Vagina (tissue), 2 donors: ENCODE measurements at places on chromosomes 1 and 21. TPM values are rescaled to one million over a fixed set of nuclear protein-coding genes. Genes with fewer than 3 reads are reported as not detected.

GRCh38 chr1:89200663-89201062 lies 1.9 kb upstream of the GBP4 start:
- no peak for DNase-seq
- H3K36me3 ChIP-seq, result no peaks in the 10 kb centered on the region
- H3K27me3 ChIP-seq, result no peaks in the 10 kb centered on the region
- no peak overlapping the region for H3K4me3 ChIP-seq
- H3K4me1 ChIP-seq, result peaks cover 15% of the 10 kb centered on the region
- no peak overlapping the region for H3K27ac ChIP-seq

- peaks cover 5% of the 10 kb centered on the region for H3K27me3 ChIP-seq
- H3K4me3 ChIP-seq, result peak overlapping the region; percentile 29
- peaks cover 46% of the 10 kb centered on the region for H3K4me1 ChIP-seq
Observed at GRCh38 chr1:21668951-21669257, 253 bp downstream of the RAP1GAP start.

DNA sequence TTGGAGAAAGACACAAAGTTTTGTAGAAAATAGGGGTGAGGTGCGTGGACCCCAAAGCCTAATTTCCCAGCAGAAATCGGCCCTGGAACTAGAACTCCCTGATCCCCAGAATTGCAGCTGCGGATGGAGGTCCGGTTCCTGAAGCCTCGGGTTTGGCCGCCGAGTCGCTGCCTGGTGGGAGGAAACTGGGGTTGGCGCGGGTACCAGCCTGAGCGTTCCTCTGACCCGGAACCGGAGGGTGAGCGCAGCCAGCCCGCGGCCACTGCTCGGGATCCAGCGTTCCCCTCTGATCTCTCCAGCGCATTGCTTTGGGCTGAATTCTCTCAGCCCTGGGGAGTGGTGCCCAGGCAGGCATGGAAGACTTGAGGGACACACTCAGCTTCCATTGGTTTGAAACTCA lies 1.6 kb downstream of the ST6GALNAC5 start:
- H3K4me3 ChIP-seq, result peak overlapping the region; percentile 54
- no peaks in the 10 kb centered on the region for H3K27me3 ChIP-seq
- peak overlapping the region; percentile 73 for H3K27ac ChIP-seq
- H3K36me3 ChIP-seq, result no peaks in the 10 kb centered on the region
- H3K4me1 ChIP-seq, result no peaks in the 10 kb centered on the region
- DNase-seq, result no peak

DNA sequence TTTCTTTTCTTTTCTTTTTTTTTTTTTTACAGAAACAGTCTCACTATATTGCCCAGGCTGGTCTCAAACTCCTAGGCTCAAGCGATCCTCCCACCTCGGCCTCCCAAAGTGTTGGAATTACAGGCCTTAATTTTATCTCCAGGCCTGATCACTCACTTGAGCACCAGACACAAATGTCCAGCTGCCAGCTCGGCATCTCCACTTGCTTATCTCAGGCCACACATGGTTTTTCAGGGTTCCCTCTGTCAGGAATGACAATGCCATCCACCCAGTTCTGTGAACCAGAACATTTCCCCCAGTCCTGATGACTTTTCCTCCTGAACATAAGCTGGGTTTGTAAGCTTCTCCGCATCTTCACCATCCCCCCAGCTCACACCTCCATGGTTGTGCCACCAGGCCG lies 44.6 kb upstream of the ZNF281 start:
- no peak for DNase-seq
- no peaks in the 10 kb centered on the region for H3K4me1 ChIP-seq
- no peak overlapping the region for H3K27ac ChIP-seq
- H3K36me3 ChIP-seq, result no peaks in the 10 kb centered on the region
- H3K27me3 ChIP-seq, result no peaks in the 10 kb centered on the region

GRCh38 chr21:28151758-28152157 lies 840.9 kb downstream of the LTN1 start:
- H3K27ac ChIP-seq, result no peak overlapping the region
- DNase-seq, result no peak

- H3K4me1 ChIP-seq, result peaks cover 31% of the 10 kb centered on the region
- H3K36me3 ChIP-seq, result no peaks in the 10 kb centered on the region
- DNase-seq, result no peak
Observed at GRCh38 chr1:200889571-200889970, 5.1 kb upstream of the INAVA start.

The C4BPA gene
- total RNA-seq, result not detected

The GPA33 gene
- total RNA-seq, result 0.74 TPM

The CYP4Z1 gene
- total RNA-seq, result 1.2 TPM

The MSH4 gene
- 0.25 TPM for total RNA-seq
